ENCODE measurements at places on chromosomes 12 and 14.

GRCh38 chr12:123655420-123655819 lies 15.5 kb upstream of the TCTN2 start:
- H3K4me1 ChIP-seq, result peaks cover 12% of the 10 kb centered on the region
- DNase-seq, result no peak
- H3K27ac ChIP-seq, result no peak overlapping the region
- no peaks in the 10 kb centered on the region for H3K27me3 ChIP-seq
- no peak overlapping the region for H3K4me3 ChIP-seq
- peaks cover 59% of the 10 kb centered on the region for H3K36me3 ChIP-seq

GRCh38 chr14:102140750-102141145 lies 1.1 kb downstream of the WDR20 start:
- peaks cover 6% of the 10 kb centered on the region for H3K36me3 ChIP-seq
- H3K4me3 ChIP-seq, result peak overlapping the region; percentile 80
- no peak for DNase-seq
- no peaks in the 10 kb centered on the region for H3K4me1 ChIP-seq
- H3K27me3 ChIP-seq, result no peaks in the 10 kb centered on the region

DNA sequence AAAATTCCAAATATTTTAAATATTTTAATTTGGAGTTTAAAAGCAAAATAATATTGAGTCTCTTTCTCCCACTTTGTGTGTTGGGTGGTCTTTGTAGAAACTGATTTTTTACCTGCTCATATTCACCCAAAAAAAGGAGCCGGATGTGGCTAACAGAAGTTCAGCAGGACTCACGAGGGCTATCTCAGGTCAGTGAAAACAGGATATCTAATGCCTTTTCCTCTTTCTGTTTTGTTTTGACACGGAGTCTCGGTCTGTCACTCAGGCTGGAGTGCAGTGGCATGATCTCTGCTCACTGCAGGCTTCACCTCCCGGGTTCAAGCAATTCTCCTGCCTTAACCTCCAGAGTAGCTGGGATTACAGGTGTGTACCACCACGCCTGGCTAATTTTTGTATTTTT lies 30.8 kb downstream of the COA8 start:
- H3K4me3 ChIP-seq, result no peak overlapping the region
- no peaks in the 10 kb centered on the region for H3K27me3 ChIP-seq
- no peaks in the 10 kb centered on the region for H3K4me1 ChIP-seq
- H3K27ac ChIP-seq, result no peak overlapping the region
- H3K36me3 ChIP-seq, result peaks cover 5% of the 10 kb centered on the region
- DNase-seq, result no peak

GRCh38 chr14:71645656-71646055 lies 286.6 kb upstream of the RGS6 start:
- H3K27me3 ChIP-seq, result no peaks in the 10 kb centered on the region
- DNase-seq, result no peak
- H3K4me1 ChIP-seq, result peaks cover 5% of the 10 kb centered on the region
- H3K4me3 ChIP-seq, result no peak overlapping the region
- H3K36me3 ChIP-seq, result no peaks in the 10 kb centered on the region

DNA sequence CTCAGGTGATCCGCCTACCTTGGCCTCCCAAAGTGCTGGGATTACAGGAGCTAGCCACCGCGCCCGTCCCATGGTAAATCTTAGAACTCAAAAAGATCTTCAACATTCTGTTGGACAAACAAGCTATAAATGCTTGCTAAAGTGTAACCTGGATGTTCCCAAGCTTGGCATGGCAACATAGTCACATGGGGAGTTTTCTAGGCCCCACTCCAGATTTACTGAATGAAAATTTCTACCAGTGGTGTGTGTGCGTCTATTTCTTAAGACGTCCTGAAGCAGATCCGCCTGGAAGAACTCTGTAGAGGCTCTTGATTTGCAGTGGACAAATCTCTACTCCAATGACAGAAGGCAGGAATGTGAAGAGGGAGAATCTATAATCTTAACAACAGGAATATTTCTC lies 59.9 kb downstream of the ZFYVE21 start:
- H3K27ac ChIP-seq, result no peak overlapping the region
- no peaks in the 10 kb centered on the region for H3K36me3 ChIP-seq
- no peaks in the 10 kb centered on the region for H3K27me3 ChIP-seq
- DNase-seq, result no peak
- no peaks in the 10 kb centered on the region for H3K4me1 ChIP-seq

- DNase-seq, result no peak
- H3K4me1 ChIP-seq, result 0 out of 2 replicates have a peak, but pooled peaks cover 5% of the 10 kb centered on the region
- H3K27ac ChIP-seq, result no peak overlapping the region
- H3K4me3 ChIP-seq, result no peak overlapping the region
Observed at GRCh38 chr14:105074601-105075053, 9.4 kb upstream of the GPR132 start.

DNA sequence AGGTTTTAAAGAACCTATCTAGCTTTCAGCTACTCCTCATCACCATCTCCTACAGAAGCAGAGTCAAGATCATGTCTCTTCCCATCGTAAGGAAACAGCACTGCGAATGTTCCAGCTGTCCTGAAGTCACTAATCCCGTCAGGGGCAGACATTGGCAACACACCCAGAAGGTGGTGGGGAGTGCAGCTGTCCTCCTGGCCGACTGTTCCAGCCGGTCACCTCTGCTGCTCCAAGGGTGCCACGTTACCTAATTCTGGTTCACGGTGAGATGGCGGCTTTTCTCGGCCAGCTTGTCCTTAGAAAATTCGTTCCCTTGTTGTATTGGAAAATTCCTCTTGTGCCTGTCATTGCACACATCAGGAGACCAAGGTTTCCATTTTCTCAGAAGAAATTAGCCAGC lies 196.2 kb downstream of the ZFP36L1 start:
- H3K27ac ChIP-seq, result no peak overlapping the region
- H3K4me3 ChIP-seq, result no peak overlapping the region
- H3K36me3 ChIP-seq, result no peaks in the 10 kb centered on the region
- H3K4me1 ChIP-seq, result peaks cover 37% of the 10 kb centered on the region

GRCh38 chr14:99549684-99550083 lies 54.3 kb downstream of the CCDC85C start:
- no peak overlapping the region for H3K4me3 ChIP-seq
- no peaks in the 10 kb centered on the region for H3K27me3 ChIP-seq
- no peaks in the 10 kb centered on the region for H3K36me3 ChIP-seq
- H3K27ac ChIP-seq, result no peak overlapping the region
- H3K4me1 ChIP-seq, result peaks cover 9% of the 10 kb centered on the region
- no peak for DNase-seq

DNA sequence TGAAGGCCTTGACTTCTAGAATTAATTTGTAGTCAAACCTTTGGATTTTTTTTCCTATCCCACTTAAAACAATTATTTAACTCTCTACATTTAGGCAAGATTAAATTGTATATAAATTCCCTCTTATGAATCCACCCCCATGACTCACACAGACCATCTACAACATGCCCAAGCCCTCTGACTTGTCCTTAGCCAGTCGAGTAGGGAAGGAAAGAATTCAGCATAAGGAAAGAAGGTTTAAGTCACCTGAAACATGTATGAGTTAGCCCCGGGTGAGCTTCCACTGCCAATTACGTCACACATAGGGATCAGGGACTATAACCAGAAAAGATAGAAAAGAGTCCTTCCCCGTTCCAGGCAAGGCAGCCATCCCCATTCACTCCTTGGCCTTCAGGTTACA lies 14.9 kb upstream of the RESF1 start:
- no peaks in the 10 kb centered on the region for H3K4me1 ChIP-seq
- H3K27me3 ChIP-seq, result no peaks in the 10 kb centered on the region
- no peak overlapping the region for H3K4me3 ChIP-seq
- H3K36me3 ChIP-seq, result no peaks in the 10 kb centered on the region

DNA sequence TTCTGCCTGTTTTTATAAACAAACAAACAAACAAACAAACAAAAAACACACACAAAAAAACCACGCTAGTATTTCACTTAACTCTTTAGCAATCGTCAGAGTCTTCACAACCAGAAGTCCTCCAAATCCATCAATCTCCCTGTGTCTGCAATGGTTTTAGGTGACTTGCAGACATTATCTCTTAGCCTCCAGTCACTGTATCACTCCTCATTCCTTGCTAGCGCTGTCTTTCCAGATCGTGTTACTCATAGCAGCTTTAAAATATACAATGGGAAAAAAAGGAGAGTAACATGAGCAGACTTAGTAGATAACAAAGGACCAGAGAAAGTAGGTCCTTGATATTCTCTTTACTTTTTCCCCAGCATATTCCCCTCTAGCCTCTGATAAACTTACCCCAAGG lies 15.5 kb upstream of the ETNK1 start:
- H3K4me1 ChIP-seq, result no peaks in the 10 kb centered on the region
- no peak overlapping the region for H3K4me3 ChIP-seq
- DNase-seq, result no peak
- no peak overlapping the region for H3K27ac ChIP-seq
- no peaks in the 10 kb centered on the region for H3K27me3 ChIP-seq

- no peak for DNase-seq
- H3K36me3 ChIP-seq, result no peaks in the 10 kb centered on the region
- H3K4me1 ChIP-seq, result peaks cover 22% of the 10 kb centered on the region
- peaks cover 3% of the 10 kb centered on the region for H3K27me3 ChIP-seq
Observed at GRCh38 chr12:180445-180844, 33.5 kb downstream of the SLC6A12 start.

GRCh38 chr14:23147676-23148075 lies 28.6 kb upstream of the CEBPE start:
- H3K27me3 ChIP-seq, result no peaks in the 10 kb centered on the region
- H3K36me3 ChIP-seq, result no peaks in the 10 kb centered on the region
- no peak overlapping the region for H3K4me3 ChIP-seq
- no peak overlapping the region for H3K27ac ChIP-seq

DNA sequence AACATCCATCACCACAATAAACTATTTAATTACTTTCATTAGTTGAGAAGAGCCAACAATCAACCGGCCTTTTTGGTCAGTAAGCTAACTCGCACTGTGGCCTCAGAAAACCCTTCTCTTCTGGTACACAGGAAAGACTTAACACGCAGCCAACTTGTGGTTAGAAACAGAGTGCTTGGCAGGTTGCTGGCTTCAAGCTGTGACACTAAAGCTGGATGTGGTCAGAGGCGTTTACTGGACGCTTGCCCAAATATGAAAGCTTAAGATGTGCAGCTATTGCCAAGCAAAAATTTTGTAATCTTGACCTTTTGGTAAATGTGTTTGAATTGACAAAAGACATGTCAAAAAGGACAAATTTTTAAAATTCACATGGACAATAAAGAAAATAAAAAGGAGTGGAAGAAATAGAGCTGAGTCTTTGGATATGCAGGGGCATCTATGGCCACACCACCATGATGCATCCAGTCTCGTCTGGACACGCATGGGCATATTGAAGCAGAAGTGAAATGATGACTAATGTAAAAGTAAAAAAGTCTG lies 2.6 kb upstream of the KLRK1 start:
- H3K36me3 ChIP-seq, result no peaks in the 10 kb centered on the region
- H3K27ac ChIP-seq, result no peak overlapping the region
- H3K4me1 ChIP-seq, result peaks cover 21% of the 10 kb centered on the region
- peak; percentile 20 for DNase-seq
- no peak overlapping the region for H3K4me3 ChIP-seq

- no peak overlapping the region for H3K27ac ChIP-seq
- peaks cover 9% of the 10 kb centered on the region for H3K36me3 ChIP-seq
- no peak for DNase-seq
- H3K4me3 ChIP-seq, result no peak overlapping the region
- no peaks in the 10 kb centered on the region for H3K27me3 ChIP-seq
- no peaks in the 10 kb centered on the region for H3K4me1 ChIP-seq
Observed at GRCh38 chr12:106814714-106815113, 40.2 kb downstream of the RIC8B start.

- H3K27me3 ChIP-seq, result no peaks in the 10 kb centered on the region
- peaks cover 18% of the 10 kb centered on the region for H3K4me1 ChIP-seq
- no peak for DNase-seq
- H3K27ac ChIP-seq, result no peak overlapping the region
Observed at GRCh38 chr12:48878548-48878947, 12.9 kb upstream of the RND1 start.

DNA sequence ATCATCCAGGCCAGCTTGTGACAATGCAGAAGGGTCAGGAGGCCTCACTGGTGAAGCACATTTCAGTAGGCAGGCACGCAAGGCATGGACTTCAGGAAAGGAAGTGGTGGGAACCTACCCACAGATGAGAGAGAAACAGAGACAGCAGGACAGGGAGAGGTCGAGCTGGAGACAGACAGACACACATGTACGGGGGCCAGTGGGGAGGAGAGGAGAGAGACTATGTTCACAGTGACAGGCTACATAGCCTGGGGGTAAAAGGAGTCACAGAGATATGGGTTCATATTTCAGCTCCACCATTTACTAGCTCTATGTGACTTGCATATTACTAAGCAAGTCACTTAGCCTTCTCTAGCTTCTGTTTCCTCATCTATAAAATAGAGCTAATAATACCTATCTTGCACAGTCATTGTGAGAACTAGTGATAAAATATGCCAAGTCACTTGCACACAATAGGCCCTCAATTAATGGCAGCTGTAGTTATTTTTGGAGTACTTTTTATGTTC lies 91.1 kb upstream of the FUT8 start:
- no peaks in the 10 kb centered on the region for H3K36me3 ChIP-seq
- H3K27ac ChIP-seq, result no peak overlapping the region
- H3K27me3 ChIP-seq, result no peaks in the 10 kb centered on the region
- no peak overlapping the region for H3K4me3 ChIP-seq

DNA sequence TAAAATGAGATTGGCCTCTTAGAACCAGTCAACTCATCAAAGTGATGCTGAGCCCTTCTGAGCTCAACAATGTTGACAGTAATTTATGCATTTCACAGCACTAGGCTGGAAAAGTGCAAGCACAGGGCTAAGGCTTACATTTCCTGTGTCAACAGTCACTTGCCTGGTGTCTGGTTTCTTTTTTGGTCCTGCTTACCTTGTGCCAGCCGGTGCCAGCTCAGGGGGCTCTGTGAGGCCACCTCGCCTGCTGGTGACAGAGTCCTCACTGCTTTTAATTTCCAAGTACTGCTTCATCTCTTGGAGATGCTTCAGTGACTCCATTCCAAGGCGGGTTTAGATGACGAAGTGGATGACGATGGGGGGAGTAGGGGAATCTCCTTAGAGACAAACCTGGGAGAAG lies 53.1 kb upstream of the KCNA1 start:
- no peaks in the 10 kb centered on the region for H3K36me3 ChIP-seq
- no peak overlapping the region for H3K27ac ChIP-seq
- H3K27me3 ChIP-seq, result peaks cover 39% of the 10 kb centered on the region
- no peak overlapping the region for H3K4me3 ChIP-seq

DNA sequence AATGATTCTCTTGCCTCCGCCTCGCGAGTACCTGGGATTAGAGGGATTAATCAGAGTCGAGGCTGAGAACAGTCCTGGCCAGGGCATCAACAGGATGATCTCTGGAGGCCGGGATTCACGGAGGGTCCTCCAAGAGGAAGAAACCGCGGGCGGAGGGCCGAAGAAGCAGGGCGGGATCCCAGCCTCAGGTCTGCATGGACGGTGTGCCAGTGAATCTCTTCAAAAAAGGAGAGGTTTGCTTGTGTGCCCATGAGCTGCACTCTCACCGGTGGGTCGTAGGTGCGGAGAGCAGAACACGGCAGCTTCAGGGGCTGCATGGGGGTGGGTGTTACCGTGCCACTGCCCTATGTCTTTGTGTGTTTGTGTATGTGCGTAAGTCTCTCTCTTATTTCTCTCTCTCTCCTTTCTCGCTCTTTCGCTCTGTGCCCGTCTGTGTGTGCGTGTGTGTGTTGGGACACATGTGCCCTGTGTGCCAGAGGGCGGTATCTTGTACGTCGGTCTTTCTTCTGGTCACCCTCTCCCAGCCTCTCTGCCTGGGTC lies 768.2 kb upstream of the ALG10B start:
- H3K27ac ChIP-seq, result no peak overlapping the region
- no peaks in the 10 kb centered on the region for H3K27me3 ChIP-seq
- DNase-seq, result no peak
- H3K36me3 ChIP-seq, result no peaks in the 10 kb centered on the region
- no peak overlapping the region for H3K4me3 ChIP-seq
- no peaks in the 10 kb centered on the region for H3K4me1 ChIP-seq

GRCh38 chr14:74921987-74922751 lies 891 bp downstream of the RPS6KL1 start:
- no peak overlapping the region for H3K27ac ChIP-seq
- DNase-seq, result no peak
- peaks cover 3% of the 10 kb centered on the region for H3K4me1 ChIP-seq
- no peak overlapping the region for H3K4me3 ChIP-seq
- H3K36me3 ChIP-seq, result no peaks in the 10 kb centered on the region
- no peaks in the 10 kb centered on the region for H3K27me3 ChIP-seq
